ENCODE measurements at places on chromosomes 12 and 14.

DNA sequence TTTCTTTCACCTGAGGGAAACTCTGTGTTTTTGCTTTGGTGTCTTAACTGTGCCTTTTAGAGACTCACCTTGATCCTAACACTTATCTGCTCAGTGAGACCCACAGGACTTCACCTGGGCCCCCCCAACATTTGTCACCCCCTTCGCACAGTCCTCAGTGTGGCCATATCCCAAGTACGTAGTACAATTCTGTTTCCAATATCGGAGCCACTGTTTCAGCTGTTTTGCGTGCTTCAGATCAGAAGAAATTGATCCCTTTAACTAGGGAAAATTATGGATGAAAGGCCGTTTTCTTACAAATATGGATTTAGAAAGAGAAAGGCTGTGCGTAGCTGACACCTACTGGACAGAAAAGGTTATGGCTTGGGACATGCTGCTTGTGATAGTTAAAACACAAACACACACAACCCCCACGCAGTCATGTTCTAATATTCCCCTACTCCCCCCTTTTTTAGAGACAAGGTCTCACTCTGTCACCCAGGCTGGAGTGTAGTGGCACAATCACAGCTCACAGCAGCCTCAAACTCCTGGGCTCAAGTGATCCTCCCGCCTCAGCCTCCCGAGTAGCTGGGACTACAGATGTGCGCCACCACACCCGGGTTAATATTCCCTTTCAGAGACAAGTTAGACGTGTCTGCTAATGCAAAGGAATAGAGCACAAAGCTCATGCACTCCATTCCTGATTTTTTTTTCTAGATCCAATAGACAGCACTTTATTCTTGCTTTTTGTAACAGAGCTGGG lies 3.6 kb upstream of the SLC7A8 start:
- peak; percentile 55 for DNase-seq

- no peak for DNase-seq
Measured at GRCh38 chr12:108447168-108447832, 67.8 kb upstream of the FICD start.

- DNase-seq: no peak
Measured at GRCh38 chr12:131486451-131487230, 224.2 kb upstream of the SFSWAP start.

- DNase-seq: no peak
Measured at GRCh38 chr12:107826276-107826675, 51.8 kb downstream of the ASCL4 start.

- no peak for DNase-seq
Measured at GRCh38 chr12:120668868-120669840, 17.8 kb upstream of the MLEC start.

DNA sequence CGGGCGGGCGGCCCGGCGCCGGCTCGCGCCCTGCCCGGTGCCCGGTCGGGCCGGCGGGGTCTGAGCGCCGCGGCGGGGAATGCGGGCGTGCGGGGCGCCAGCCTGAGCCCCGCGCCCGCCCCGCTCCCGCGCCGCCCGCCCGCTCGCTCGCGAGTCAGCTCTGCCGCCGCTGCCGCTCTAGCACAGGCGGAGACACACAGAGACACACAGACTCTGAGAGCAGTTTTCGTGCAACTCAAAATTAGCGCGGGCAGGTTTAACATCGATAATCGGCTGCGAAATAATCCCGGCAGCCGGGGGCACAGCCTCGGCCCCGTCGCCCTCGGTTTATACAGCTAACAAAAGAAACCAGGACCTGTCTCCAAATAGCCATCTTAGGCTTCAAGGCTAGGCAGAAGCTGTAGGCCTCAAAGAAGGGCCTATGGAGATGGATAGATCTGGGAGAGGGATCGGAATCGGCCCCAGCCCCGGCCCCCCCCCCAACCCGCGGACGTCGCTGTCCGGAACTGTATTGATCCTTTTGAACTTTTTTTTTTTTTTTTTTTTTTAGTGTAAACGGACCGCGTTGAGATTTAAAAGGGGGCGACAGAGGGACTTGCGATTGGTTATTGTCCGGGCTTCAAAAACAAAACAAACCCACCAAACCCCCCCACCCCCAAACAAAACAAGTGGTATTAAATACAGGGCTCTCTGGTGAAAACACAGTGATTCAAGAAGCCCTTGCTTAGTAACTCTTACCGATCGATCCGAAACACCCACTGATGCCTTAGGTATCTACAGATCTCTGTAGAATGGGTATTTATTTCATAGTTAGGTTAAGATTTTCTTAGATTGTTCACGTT lies 1.1 kb downstream of the ARID2 start:
- DNase-seq: peak; percentile 13

- no peak for DNase-seq
Measured at GRCh38 chr14:35553808-35554207, 19.8 kb downstream of the INSM2 start.

GRCh38 chr12:13740149-13740545 lies 241.3 kb downstream of the GRIN2B start:
- no peak for DNase-seq

- DNase-seq: no peak
Measured at GRCh38 chr12:102522768-102523167, 42.4 kb upstream of the IGF1 start.

DNA sequence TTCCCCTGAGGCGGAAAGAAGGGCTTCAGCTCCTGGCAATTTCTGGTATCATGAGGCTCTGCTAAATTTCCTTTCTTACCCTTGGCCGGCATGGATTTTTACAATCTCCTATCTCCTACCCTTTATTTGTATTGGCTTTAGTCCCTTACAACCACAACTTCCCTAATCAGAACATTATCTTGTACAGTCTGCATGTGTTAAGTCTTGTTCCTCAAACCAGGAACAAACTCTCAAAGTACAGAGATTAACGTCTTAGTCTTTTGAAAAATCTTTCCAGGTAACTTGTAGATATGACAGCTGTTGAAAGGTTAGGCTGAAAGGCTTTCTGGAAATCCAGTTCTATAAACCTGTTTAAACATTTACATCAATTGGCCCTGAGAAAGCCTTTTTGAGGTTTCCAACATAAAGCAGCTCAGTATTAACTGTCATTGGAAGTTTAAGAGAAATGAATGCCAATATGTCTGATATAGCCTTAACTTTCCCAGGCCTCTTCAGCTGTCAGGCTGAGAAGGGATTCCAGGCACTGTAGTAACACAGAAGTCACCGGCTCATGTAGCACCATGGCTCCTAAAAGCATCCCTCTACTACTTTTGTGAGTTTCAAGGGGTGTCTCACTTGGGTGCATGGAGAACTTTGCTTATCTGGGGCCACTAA lies 360.5 kb downstream of the FUT8 start:
- DNase-seq: peak; percentile 11

- peak; percentile 53 for DNase-seq
Measured at GRCh38 chr12:19190292-19191031, 60.9 kb downstream of the PLEKHA5 start.

- DNase-seq: no peak
Measured at GRCh38 chr12:131613186-131613585, 97.7 kb upstream of the SFSWAP start.

- no peak for DNase-seq
Measured at GRCh38 chr14:44963775-44964380, 1.9 kb downstream of the TOGARAM1 start.

GRCh38 chr14:63650256-63650952 lies 8.7 kb upstream of the WDR89 start:
- no peak for DNase-seq

- DNase-seq: peak; percentile 3
Measured at GRCh38 chr12:30753751-30754382, 884 bp downstream of the CAPRIN2 start.

DNA sequence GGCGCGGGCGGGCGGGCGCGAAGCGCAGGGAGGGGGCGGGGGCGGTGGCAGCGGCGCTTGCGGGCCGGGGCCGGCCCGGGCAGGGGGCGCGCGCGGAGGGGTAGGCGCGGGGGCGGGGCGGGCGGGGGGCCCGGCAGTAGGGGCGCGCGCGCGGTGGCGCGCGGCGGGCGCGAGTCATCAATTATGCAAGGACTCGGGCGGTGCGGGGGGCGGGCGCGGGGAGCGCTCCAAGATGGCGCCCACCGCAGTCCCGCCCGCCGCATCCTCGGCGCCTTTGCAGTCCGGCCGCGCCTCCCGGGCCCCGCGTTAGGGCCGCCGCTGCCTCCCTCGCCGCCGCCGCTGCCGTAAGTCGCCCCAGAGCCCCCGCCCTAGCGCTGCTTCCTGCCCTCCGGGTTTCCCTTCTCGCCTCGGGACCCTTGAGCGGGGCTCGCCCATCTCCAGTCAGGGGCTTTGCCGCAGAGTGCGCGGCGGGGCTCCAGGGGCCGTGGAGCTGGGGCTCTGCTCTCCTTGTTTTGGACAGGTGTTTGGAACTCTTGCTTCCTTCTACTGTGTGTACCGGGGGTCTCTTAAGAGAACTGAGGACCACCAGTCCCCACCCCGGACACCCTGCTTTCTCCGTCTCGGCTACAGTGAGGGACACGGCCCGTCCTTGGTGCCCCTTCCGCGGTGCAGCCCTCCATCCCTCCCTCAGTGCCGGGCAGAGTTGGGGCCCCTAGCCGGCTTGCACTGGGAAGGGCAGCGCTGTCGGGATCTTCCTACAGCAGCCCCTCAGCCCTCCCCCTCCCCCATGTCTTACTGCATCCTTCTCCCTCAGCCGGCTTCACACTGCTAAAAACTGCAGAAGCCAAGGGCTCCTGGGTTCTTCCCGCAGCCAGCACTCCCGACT lies at the start of gene SCN8A:
Gene SCN8A (plus strand): TSS at position 218 of the 886 bp plus-strand sequence. CDS start 71,585 bp downstream, outside the sequence.
- DNase-seq: no peak

GRCh38 chr12:30134229-30134628 lies 350.5 kb upstream of the TMTC1 start:
- no peak for DNase-seq

- no peak for DNase-seq
Measured at GRCh38 chr12:82593143-82593542, 93.6 kb upstream of the TMTC2 start.

DNA sequence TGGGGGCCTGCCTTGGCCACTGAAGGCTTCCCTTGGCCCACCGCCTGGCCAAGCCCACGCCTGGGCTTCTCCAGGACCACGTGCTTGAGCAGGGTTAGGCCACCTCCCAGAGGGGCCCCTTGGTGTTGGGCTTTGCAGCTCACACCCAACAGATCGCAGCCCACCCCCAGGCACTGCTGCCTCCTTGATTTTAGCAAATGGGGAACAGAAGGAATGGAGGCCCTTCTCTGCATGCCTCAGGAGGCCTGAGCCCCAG lies 23.3 kb downstream of the RAB35 start:
- DNase-seq: no peak

GRCh38 chr12:78584695-78585094 lies 279.9 kb upstream of the SYT1 start:
- no peak for DNase-seq

GRCh38 chr14:21066882-21067502 lies 3.1 kb upstream of the ARHGEF40 start:
- no peak for DNase-seq

DNA sequence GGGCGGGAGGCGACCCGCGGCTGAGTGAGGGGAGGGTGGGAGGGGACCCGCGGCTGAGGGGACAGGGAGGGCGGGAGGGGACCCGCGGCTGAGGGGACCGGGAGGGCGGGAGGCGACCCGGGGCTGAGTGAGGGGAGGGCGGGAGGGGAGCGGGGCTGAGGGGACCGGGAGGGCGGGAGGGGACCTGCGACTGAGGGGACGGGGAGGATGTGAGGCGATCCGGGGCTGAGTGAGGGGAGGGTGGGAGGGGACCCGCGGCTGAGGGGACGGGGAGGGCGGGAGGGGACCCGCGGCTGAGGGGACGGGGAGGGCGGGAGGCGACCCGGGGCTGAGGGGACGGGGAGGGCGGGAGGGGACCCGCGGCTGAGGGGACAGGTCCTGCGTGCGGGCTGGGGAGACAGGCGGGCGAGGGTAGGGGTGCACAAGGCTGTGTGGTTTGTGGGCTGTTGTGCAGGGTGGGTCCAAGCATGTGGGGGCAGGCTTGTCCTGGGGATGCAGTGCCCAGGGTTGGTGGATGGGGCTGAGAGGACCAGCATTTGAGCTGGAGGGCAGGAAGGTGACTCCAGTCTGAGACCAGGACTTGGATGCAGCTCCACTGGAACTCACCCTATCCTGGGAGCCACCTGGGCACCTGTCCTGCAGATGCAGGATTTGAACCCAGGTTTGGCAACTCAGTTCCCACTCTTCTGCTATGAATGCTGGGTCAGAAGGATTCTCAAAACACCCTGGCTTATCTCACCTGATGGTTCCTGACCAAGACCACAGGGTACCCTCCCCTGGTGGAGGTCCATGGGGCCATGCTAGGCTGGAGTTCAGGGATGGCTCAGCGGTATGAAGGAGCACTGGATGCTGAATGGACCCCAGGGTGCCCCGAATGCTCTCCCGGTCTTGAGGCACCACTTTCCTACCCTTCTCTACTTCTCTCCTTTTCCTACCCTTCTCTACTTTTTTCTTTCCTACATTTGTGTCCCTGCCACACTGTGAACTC lies 9.4 kb downstream of the PLD4 start:
- DNase-seq: no peak

DNA sequence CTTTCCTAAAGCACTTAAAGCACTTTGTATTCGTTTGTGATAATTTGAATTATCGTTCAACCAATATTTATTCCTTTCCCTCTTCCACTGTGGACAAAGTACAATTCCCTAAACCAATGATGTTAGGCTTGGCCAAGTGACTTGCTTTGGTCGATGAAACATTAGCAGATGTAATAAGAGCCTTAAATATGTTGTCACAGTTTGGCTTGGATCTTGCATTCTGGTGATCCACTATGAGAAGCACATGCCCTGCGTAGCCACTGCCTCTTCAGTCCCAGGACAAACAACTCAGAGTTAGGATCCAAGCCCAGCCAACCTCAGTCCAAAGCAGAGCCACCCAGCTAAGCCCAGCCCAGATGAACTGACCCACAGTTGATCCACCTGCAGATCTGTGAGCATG lies 8.4 kb upstream of the C12orf75 start:
- no peak for DNase-seq

GRCh38 chr12:22409377-22410164 lies 75.1 kb upstream of the ST8SIA1 start:
- DNase-seq: no peak

DNA sequence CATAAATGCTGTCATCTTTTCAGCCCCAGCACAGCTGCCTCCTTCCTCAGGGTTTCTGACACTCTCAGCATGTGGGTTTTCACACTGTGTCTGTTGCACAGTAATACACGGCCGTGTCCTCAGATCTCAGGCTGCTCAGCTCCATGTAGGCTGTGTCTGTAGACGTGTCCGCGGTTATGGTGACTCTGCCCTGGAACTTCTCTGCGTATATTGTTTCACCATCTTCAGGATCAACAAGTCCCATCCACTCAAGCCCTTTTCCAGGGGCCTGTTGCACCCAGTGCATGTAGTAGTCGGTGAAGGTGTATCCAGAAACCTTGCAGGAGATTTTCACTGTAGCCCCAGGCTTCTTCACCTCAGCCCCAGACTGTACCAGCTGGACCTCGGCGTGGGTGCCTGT lies 1210.6 kb downstream of the TMEM121 start:
- DNase-seq: no peak

DNA sequence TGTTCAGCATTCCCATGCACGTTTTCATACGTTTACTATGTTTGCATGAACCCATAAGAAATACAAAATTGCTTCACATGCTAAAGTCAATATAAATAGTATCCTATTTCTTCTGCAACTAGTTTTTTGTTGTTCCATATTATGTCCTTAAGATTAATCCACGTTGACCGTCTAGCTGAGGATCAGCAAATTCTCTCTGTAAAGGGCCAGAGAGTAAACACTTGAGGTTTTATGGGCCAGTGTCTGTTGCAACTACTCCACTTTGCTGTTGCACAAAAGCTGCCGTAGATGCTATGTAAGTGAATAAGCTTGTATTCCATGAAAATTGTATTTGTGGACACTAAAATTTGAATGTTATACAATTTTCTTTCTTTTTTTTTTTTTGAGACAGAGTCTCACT lies 21.1 kb upstream of the PITPNM2 start:
- DNase-seq: no peak

Data from inflammatory macrophage treated with lipopolysaccharide for 1 hour (primary cell).